ENCODE measurements at places on chromosomes 3 and 15. TPM values are rescaled to one million over a fixed set of nuclear protein-coding genes. Genes with fewer than 3 reads are reported as not detected.

CHRNA7 gene
- total RNA-seq: 4.2 TPM

GREM1 gene
- total RNA-seq: 10.6 TPM

SLC7A14 gene
- not detected for total RNA-seq

ATP2B2 gene
- 0.02 TPM for total RNA-seq

CATSPER2 gene
- 0.96 TPM for total RNA-seq

ZPLD1 gene
- 0.06 TPM for total RNA-seq

FGF12 gene
- 0.69 TPM for total RNA-seq

REC114 gene
- total RNA-seq: not detected

ALDH1L1 gene
- total RNA-seq: 0.17 TPM

SLC35G2 gene
- total RNA-seq: 28.5 TPM

HTD2 gene
- 6.4 TPM for total RNA-seq

OTOL1 gene
- total RNA-seq: not detected

GOLGA6A gene
- total RNA-seq: 0.05 TPM

CCR9 gene
- not detected for total RNA-seq

Data from A549 treated with CORT108297 at 1 μM for 4 hours (cell line).